Hematopoietic multipotent progenitor cell (in vitro differentiated cells): ENCODE measurements at places on chromosomes 11 and 22. TPM values are rescaled to one million over a fixed set of nuclear protein-coding genes. Genes with fewer than 3 reads are reported as not detected.

The RAG2 gene
- 0.27 TPM for total RNA-seq

The GAB4 gene
- 0.81 TPM for total RNA-seq

The SCGB1C1 gene
- not detected for total RNA-seq

The PITPNB gene
- 11.6 TPM for total RNA-seq

The CHST1 gene
- total RNA-seq, result under 0.01 TPM

The ART5 gene
- under 0.01 TPM for total RNA-seq

The BDNF gene
- under 0.01 TPM for total RNA-seq

The TMEM191B gene
- total RNA-seq, result 1.3 TPM

The GLB1L2 gene
- total RNA-seq, result 1.3 TPM

The TMEM45B gene
- total RNA-seq, result 0.27 TPM

The GAL3ST1 gene
- 0.27 TPM for total RNA-seq

The ME3 gene
- total RNA-seq, result 131 TPM

The HBB gene
- total RNA-seq, result 708 TPM

The PHOX2A gene
- not detected for total RNA-seq

The RIBC2 gene
- 0.54 TPM for total RNA-seq

The P2RY6 gene
- total RNA-seq, result 0.27 TPM

The DUSP8 gene
- 1.1 TPM for total RNA-seq

The OR6A2 gene
- 2.4 TPM for total RNA-seq

The MUC6 gene
- total RNA-seq, result under 0.01 TPM

The P2RY2 gene
- total RNA-seq, result 2.2 TPM

The BTG4 gene
- total RNA-seq, result not detected

The OR8D4 gene
- total RNA-seq, result not detected

The KBTBD3 gene
- 2.7 TPM for total RNA-seq

The OMP gene
- total RNA-seq, result not detected

The SGSM1 gene
- total RNA-seq, result 1.1 TPM

The OR51B4 gene
- total RNA-seq, result 0.54 TPM

The SCGB2A2 gene
- total RNA-seq, result not detected

The EMSY gene
- 27.7 TPM for total RNA-seq

The POU2AF3 gene
- total RNA-seq, result not detected

The NXPE2 gene
- total RNA-seq, result not detected
